ENCODE measurements at places on chromosomes 5 and 9.

DNA sequence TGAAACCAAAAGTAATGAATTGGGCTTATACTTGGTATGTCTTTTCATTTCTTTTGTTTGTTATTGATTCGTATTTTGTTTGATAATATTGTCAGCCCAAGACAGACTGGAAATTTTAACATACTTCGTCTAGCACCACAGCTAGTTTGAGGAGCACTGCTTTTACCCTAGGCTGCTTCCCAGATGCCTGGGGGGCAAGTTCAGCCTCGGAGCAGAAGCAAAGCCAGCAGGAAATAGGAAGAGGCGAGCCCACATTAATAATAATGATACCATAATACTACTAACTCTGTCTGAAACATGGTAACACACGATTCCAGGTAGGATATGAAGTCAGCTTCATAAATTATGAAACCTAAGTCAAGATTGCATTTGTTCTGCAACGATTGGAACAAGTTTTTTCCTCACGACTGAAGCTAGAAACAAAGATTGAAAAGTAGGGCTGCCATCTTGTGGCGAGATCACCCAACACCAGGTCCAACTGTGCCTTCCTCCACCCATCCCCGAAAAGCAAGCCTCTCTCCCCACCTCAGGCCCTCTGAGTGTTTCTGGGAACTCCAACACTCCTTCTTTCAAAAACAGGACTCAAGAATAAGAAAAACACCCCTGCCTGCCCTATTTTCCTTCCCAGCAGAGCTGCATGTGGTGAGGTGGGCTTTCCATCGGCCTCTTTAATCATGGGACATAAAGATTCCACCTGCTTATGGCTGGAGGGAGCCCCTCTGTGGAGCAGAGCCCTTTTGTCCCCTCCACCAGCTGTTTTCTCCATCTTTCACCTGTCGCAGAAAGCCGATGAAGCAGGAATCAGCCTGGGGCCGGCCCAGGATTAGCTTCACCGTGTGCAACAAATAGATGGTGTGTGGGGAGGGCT, 236.4 kb downstream of the CAAP1 start:
- no peak for DNase-seq

- no peak for DNase-seq
Measured at GRCh38 chr9:96045811-96046210, 170.3 kb downstream of the ERCC6L2 start.

- peak; percentile 5 for DNase-seq
Measured at GRCh38 chr9:83596899-83597504, 25.9 kb upstream of the IDNK start.

GRCh38 chr9:124869986-124870560, 8.1 kb downstream of the ARPC5L start:
- no peak for DNase-seq

GRCh38 chr9:99431103-99431502, 209.0 kb downstream of the SEC61B start:
- DNase-seq = no peak

GRCh38 chr5:40655138-40655537, 24.6 kb upstream of the PTGER4 start:
- no peak for DNase-seq

GRCh38 chr5:154430466-154430865, 15.3 kb upstream of the SAP30L start:
- no peak for DNase-seq
